ENCODE measurements at places on chromosomes 7 and 10. TPM values are rescaled to one million over a fixed set of nuclear protein-coding genes. Genes with fewer than 3 reads are reported as not detected.
A peak's percentile ranks its signal among the peaks of the same experiment; 100 is the strongest.

GRCh38 chr10:17026686-17027485, 102.7 kb downstream of the CUBN start:
- no peaks in the 10 kb centered on the region for H3K27me3 ChIP-seq
- no peaks in the 10 kb centered on the region for H3K4me1 ChIP-seq
- DNase-seq: no peak
- no peak overlapping the region for H3K4me3 ChIP-seq
- peak overlapping the region; percentile 15 for H3K27ac ChIP-seq

DNA sequence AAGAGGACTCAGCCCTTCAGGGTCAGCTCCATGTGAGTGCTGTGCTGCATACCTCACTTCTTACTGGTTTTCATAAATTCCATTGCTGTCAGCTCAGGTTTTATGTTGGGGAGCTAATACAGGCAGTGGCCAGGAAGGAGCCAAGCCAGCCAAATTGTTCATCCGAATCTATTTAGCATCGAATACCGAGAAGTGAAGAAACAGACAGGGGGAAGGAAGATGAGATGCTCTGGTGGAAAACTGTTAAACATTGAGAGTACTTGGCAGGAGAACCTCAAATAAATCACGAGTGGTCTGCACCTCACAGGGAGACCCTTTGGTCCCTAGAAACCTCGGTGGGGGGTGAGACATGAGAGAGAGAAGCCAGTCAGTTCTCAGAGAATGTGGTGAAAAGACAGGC, 196.0 kb upstream of the TMEM72 start:
- no peaks in the 10 kb centered on the region for H3K4me1 ChIP-seq
- no peak overlapping the region for H3K27ac ChIP-seq
- H3K27me3 ChIP-seq: no peaks in the 10 kb centered on the region

- no peaks in the 10 kb centered on the region for H3K27me3 ChIP-seq
- no peak overlapping the region for H3K27ac ChIP-seq
- no peaks in the 10 kb centered on the region for H3K36me3 ChIP-seq
- peaks cover 8% of the 10 kb centered on the region for H3K4me1 ChIP-seq
- DNase-seq: no peak
Measured at GRCh38 chr10:117363028-117363427, 12.2 kb downstream of the PDZD8 start.

Gene ASB15
- total RNA-seq: not detected

DNA sequence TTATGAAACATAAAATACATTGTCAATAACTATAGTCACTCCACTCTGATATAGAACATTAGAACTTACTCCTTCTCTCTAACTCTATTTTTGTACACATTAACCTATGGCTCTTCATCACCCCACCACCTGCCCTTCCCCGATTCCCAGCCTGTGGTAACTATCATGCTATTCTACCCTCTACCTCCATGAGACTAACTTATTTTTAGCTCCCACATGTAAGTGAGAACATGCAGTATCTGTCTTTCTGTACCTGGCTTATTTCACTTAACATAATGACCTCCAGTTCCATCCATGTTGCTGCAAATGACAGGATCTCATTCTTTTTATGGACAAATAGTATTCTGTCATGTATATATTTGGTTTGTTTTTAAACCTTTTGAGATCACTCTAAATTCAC, 8.8 kb upstream of the NOD1 start:
- no peaks in the 10 kb centered on the region for H3K27me3 ChIP-seq
- no peak overlapping the region for H3K4me3 ChIP-seq
- H3K36me3 ChIP-seq: no peaks in the 10 kb centered on the region
- H3K27ac ChIP-seq: no peak overlapping the region
- H3K4me1 ChIP-seq: no peaks in the 10 kb centered on the region

- H3K4me1 ChIP-seq: no peaks in the 10 kb centered on the region
- no peak overlapping the region for H3K27ac ChIP-seq
- H3K4me3 ChIP-seq: no peak overlapping the region
Measured at GRCh38 chr10:131818510-131819234, 82.1 kb upstream of the PPP2R2D start.

Gene LFNG
- total RNA-seq: 11.5 TPM

DNA sequence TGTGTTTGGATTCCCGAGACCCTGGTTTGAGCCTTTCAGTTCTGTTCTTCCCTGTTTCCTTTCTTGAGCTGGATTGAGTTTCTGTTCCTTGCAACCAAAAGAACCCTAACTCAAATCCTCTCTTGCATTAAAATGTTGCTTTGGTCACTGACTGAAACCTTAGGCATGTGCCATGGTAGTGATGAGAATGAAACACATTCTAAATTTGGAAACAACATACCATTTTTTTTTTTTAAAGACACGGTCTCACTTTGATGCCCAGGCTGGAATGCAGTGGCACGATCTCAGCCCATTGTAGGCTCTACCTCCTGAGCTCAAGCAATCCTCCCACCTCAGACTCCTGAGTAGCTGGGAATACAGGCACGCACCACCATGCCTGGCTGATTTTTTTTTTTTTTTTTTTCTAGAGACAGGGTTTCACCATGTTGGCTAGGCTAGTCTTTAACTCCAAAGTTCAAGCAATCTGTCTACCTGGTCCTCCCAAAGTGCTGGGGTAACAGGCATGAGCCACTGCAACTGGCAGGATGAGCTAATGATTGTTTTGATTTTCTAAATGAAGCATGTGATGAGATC, 8.4 kb downstream of the THAP5 start:
- H3K36me3 ChIP-seq: peaks cover 9% of the 10 kb centered on the region
- DNase-seq: no peak
- peak overlapping the region; percentile 26 for H3K27ac ChIP-seq

Gene COL17A1
- total RNA-seq: 2.2 TPM
